ENCODE measurements at places on chromosomes 7 and 10.

GRCh38 chr10:89337484-89337883 is 9.7 kb downstream of the IFIT3 start:
- DNase-seq = no peak

GRCh38 chr7:24572016-24572392 is 1.2 kb upstream of the PALS2 start:
- no peak for DNase-seq

DNA sequence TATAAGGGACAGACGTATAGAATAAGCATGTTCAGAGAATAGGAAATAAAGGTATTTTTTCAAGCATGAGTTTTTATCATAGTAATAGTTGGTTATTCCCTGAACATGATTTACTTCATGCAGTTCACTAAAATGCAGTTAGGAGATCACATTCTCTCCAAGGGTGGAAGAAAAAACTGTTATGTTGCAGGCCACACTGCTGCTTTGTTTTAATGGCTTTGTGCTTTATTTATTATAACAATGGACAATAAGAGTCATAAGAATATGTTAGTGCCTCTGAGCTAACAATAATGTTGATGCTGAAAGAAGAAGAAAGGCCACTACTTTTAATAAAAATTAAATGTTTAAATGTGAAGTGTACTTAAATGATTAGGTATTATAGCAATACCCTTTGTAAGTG is 78.5 kb upstream of the GATAD1 start:
- no peak for DNase-seq

DNA sequence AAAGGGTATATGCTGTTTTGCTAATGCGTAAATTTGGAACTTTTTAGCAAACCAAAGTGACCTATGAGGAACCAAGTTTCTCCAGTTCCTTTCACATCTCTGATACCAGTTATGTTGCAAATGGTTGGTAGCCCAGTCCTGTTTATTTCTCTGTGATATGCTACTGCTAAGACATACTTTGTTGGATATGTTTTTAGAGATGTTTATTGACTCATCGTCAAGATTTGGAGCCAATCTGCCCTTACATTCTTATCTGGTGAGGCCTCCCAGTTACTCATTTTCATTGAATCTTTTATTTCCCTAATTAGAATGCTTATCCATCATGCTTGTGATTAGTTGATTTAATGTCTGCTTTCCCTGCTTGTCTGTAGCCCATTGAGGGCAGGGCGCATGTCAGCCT is 58.9 kb downstream of the LRGUK start:
- DNase-seq = no peak

DNA sequence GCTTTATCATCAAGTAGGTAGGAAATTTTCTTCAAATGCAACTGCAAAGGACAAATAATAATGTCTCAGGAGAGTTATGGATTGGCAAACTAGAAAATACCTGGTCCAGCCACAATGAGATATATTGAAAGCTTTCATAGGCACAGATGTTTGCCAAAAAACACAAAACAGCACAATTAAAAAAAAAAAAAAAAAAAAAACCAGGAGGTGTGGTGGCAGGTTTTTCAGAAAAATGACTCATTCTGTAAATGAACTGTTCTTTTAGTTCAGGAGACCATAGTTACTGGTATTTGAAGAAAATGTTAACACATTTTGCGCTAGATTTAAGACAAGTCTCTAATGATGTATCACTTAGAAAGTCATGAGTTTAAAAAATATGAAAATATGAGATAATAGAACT is 55.0 kb upstream of the JCAD start:
- DNase-seq = no peak

- DNase-seq = no peak
These were observed 415.4 kb upstream of the LRRN3 start for GRCh38 chr7:110675383-110676103.

- DNase-seq = no peak
These were observed 294.9 kb downstream of the IPMK start for GRCh38 chr10:57972783-57973182.

GRCh38 chr10:5283305-5284158 is 81.2 kb upstream of the UCN3 start:
- DNase-seq = no peak

DNA sequence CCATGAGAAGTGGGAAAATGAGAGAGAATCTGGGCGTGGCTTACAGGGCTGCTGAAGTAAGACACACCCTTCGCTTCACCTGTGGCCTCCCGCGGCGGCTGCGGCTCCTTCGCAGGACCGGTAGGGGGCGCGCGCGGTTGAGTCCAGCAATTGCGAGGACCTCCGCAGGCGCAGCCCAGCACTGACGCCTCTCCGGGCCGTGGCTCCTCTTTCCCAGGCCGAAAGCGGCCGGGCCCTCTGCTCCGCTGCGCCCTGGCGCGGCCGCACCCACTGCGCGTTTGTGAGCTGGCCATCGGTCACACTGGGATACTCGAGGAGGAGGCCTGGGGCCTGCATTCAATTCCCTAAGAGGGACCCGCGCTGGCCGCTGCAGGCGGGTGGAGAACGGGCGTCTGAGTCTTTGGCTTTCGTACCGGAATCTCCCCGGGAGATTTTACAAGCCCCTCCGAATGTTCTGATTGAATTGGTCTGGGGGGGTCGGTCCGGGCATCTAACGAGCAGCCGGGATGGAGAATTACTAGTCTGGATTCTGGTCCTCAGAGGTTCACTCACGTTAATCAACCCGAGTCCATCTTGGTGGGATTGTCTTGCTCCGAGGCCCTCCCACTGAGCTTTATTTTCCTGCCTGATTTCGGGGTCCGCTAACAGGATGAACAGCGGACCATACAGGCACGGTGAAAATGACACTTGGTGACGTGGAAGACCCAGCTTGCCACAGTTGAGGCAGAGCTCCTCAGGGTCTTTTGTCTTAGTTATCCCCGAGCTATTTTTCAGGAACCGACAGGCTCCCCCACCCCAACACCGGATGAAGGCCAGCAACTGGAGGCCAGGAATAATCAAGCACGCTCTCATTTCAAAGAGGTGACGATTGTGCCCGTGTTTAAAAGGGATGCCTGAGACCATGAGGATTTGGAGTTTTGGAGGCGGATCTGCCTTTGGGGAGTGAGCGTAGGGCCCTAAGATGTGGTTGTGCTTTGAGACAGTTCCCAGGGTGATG is at the start of gene LRRD1:
Gene LRRD1 (minus strand): TSS at position 215 of the 997 bp plus-strand sequence. CDS start 13,940 bp downstream, outside the sequence.
- peak; percentile 10 for DNase-seq

GRCh38 chr10:128067691-128068397 is 58.4 kb downstream of the MKI67 start:
- no peak for DNase-seq

GRCh38 chr10:71267508-71268240 is 51.4 kb upstream of the SLC29A3 start:
- DNase-seq = no peak

- no peak for DNase-seq
These were observed 20.5 kb downstream of the ITPRIP start for GRCh38 chr10:104317726-104318299.

DNA sequence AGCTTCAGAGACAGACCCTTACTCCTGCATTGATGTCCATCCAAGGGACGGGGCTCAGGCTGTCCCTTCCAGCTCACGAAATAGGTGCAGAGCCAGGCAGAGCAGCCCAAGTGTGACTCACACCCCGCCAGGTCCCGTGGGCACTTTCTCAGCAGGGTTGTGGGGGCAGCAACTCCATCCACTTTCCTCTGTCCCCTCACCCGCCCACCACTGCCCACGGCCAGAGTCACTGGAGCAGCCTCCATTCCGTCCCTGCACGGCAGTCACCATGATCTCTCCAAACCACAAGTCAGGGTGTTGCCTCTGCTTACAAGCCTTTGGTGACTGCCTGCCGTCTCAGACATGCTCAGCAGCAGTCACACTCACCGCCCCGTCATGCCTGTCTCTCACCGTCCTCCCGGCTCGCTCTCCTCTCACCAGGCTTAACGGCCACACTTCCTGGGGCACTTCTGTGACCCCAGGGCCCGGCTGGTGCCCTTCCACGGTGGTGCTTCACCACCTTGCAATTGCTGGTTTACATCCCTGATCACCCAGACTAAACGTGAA is 39.3 kb downstream of the CALML3 start:
- DNase-seq = no peak

DNA sequence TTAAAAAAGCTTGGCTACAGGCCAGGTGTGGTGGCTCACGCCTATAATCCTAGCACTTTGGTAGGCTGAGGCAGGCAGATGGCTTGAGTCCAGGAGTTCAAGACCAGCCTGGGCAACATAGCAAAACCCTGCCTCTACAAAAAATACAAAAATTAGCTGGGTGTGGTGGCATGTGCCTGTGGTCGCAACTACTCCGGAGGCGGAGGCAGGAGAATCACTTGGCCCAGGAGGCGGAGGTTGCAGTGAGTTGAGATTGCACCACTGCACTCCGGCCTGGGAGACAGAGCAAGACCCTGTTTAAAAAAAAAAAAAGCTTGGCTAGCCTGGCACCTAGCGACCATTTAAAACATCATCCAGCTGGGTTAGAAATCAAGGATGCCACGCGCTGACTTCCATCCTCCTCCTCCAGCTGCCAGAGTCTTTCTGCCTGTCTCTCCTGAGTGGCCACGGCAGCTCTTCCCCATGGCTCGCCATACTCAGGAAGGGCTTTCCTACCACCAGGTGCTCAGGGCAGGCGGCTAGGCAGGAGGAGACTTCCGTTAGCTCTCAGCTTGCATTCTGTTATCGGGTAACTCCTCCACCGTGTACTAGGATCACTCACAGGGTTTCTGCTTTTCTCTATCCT is 45.0 kb downstream of the DENND2A start:
- DNase-seq = no peak

DNA sequence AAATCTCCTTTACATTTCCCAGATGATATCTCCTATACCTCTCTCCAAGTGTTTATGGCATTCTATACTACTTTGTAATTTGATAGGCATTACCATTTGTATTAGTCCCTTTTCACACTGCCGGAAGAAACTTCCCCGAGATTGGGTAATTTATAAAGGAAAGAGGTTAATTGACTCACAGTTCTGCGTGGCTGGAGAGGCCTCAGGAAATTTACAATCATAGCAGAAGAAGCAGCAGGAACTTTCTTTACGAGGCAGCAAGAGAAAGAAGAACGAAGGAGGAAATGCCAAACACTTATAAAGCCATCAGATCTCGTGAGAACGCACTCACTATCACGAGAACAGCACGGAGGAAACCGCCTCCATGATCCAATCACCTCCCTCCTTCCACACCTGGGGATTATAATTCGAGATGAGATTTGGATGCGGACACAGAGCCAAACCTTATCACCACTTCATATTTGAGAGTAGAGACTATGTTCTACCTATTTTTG is 1194.6 kb downstream of the SORCS1 start:
- DNase-seq = no peak

DNA sequence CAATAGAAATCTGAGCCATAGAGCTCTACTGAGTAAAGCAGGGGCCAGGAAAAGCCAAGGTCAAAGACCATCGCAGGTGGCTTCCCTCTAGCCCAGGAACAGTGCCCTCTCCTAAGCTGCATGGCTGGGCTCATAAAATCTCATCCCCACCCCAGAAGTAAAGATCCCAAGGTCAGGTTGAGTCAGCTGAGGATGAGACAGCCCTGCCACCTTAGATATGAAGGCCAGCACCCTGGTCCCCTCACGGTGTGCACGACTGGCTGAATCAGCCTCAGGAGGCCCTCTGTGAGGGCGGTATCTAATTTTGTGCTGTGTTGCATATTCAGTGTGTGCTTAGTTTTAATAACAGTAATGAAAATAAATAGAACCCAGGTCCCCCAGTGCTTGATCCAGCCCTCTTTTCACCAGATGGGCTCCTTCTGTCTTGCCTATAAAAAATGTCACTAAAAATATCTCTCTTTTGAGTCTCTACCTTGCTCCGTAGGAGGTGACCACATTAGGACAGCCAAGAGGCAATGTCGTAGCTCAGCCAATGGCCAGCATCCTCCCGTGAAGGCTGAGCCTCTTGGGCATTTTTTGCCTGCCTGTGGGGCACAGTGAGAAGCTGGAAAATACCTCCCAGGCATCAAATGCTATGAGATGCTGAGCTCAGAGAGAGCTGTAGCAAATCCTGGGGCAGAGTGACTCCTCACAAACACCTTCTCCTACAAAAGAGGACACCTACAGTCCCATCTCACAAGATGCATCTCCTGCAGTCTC is 424.0 kb downstream of the PLXNA4 start:
- no peak for DNase-seq

DNA sequence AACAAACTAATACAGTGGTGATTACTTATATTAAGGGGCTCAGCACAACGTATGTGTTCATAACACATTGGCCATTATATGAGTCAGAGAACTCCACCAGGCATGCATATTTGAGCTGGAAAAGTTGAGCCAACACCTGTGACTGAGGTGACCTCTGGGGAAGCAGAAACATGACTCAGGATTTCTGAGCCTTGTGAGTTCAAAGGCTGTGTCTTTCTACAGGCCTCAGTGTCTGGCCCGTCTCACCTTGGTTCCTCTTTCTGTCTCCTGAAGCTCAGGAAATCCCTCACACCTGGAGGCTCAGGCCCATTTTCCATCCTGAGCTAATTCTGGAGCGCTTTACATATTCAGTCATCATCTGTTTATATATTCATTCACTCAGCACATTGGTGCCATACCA is 230.9 kb upstream of the AGK start:
- DNase-seq = no peak

DNA sequence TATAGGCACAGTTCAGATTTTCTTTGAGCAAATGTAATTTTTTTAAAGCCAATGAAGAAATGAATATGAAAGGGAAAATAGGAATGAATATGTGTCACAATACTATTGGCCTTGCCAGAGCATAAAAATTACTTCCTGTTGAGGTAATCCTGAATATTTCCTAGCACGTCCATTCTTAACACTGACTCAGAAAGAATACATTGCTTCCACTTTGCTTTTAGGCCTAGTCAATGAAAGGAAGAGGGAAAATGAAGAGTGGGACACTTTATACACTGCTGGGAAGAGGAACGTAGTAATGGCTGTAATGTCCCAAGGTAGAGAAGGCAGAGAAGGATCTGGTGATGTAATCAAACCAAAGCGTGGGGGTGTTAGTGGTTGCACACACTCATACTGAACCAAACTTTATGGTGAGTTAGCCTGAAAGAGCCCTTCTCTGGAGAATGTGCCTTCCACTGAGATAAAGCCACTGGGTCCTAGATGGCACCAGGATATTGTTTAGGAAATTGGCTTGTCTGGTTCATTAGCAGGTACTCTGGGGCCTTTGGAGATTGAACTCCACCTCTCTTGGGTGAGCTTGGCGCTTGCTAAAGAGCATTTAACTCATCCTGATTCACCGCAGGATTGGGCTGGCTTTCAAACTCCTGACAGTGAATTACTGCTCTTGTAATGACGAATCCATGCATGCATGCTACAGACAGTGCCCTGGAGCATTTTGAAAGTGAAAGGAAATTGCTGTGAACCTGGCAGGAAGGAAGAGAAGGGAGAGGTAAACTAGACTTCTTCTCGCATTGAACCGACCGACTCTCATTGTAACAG is 254.9 kb downstream of the KIAA1217 start:
- DNase-seq = no peak

- DNase-seq = no peak
These were observed 315.3 kb downstream of the PTEN start for GRCh38 chr10:88178758-88179157.
